Upper lobe of left lung (tissue), 6 donors: ENCODE measurements at places on chromosomes 16 and 17.

DNA sequence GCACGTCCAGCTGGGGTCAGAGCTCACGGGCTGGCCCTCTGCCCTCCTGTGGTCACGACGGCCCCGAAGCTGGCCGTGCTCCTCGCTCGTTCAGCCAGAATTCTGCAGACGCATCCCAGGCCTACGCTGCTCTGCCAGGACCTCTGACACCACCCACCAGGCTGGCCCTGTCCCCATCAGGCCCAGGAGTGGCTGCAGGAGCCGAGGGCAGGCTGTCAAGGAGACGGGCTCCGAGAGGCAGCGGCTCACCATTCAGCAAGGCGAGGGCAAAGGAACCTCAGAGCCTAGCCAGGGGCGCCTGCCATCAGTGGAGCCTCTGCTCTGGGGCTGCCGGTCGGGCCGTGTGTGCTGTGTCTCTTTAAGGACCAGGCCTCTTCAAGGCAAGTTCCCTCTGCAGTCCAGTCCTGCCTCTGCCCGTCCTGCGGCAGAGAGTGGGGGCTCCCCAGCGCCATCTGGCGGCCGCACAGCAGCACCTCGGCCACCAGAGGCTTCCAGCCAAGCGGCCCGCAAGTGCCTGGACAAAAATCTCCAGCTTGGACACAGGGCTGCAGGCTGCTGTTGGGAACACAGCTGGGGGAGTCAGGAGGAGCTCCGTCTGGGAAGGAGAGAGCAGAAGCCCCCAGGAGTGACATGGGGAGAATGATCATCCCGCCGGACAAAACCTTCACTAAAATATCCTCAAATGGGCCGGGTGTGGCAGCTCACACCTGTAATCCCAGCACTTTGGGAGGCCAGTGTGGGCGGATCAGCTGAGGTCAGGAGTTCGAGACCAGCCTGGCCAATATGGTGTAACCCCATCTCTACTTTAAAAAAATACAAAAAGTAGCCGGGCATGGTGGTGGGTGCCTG is 7.4 kb upstream of the ABR start:
- peak; percentile 91 for DNase-seq

GRCh38 chr16:84332975-84333684 is 35.2 kb upstream of the ATP2C2 start:
- no peak for DNase-seq

DNA sequence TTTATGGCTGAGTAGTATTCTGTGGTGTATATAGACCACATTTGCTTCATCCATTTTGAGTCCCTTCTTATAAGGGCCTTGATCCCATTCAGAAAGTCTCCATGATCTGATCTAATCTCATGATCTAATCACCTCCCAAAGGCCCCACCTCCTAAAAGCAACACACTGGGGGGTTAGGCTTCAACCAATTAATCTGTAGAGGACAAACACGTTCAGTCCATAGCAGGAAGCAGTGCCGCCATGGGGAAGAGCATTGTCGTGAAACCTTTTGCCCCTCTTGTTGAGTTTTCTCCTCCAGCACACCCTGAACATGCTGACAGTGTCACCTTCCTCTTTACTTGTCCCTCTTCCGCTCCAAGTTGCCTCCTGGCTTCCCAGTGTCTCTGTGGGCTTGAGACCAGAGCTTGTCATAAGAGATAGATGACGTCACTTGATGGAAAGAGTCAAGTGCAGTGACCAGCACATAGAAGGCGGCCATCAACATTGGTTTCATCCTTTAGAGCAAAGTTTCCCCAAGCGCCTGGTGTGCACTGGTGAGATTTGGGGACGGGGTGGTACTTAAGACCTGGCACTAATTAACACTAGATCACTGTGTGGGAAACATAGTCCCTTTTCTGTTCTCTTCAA is 74.1 kb downstream of the PRKCB start:
- no peak for DNase-seq

DNA sequence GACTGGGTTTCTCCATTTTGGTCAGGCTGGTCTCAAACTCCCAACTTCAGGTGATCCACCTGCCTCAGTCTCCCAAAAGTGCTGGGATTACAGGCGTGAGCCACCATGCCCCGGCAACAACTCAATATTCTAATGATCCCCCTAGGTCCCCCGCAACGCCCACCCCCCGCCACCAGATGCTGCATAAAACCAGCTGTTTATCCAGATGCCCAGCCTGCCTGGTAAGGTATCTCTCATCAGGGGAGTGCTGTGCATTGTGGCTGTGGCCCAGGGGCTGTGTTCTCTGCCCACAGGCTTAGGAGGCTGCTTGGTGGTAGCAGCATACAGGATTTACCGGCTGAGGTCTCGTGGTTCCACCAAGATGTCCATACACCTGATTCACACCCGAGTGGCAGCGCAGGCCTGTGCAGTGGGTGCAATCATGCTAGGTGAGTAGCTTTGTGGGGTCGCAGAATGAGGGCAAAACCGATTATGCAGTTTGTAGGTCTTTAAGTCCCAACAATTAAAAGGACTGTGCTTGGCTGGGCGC is 1.3 kb downstream of the HIGD1B start:
- DNase-seq, result no peak

- no peak for DNase-seq
Observed at GRCh38 chr16:26708428-26708827, 358.3 kb upstream of the C16orf82 start.

- DNase-seq, result no peak
Observed at GRCh38 chr16:65781855-65782254, 584.6 kb upstream of the CDH5 start.

DNA sequence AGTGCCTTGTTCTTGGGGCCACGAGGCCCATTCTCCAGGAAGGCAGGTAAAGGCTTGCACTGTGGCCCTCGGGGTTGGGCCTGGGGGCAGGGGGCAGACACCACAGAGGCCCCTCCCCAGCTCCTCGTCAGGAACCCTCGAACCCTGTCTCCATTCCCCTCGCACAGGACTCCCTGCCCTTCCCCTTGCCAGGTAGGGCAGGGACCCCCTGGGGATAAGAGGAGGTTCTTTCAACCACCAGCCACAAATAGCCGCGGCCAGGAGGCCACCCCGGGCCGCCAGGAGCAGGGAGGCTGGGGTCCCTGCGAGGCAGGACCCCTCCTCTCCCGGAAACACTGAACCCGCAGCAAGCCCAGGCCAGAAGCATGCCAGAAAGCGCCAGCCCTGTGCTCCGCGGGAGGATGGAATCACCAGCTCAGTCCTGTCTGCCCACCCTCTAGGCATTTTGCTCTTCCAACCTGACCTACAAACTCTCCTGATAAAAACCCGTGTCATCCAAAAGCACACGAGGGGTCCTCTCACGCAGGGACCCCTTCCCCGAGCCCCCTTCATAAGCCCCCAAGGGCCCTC is 45.6 kb downstream of the SLC47A1 start:
- no peak for DNase-seq

DNA sequence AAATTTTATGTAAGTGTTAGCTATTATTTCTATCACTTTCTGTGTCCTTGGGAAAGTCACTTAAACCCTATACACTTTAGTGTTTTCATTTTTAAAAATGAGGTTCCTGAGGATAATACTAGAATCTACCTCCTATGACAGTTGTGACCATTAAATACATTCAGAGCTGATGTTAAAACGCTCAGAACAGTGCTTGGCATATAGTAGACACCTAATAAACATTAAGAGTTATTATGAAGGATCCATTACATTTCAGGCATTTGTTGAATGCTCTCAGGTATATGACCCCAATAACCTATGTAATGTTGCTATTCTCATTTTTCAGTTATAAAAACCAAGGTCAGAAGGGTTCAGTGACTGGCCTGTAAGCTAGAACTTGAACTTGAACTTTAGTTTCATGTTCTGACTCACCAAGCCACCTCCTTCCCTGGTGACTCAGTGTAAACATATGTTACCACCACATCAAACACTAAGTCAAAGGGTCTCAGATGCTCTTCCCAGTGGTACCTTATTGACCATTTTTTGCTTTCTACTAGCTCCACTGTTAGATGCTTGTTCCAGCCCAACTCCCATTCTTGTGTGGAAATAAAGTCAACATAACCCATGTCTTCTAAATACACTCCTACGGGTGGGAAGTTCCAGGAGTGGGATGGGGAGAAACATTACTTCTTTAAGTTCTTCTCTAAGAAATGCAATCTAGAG is 47.6 kb downstream of the HSD17B2 start:
- DNase-seq, result no peak

GRCh38 chr16:7408700-7409365 is 76.2 kb downstream of the RBFOX1 start:
- DNase-seq, result no peak

DNA sequence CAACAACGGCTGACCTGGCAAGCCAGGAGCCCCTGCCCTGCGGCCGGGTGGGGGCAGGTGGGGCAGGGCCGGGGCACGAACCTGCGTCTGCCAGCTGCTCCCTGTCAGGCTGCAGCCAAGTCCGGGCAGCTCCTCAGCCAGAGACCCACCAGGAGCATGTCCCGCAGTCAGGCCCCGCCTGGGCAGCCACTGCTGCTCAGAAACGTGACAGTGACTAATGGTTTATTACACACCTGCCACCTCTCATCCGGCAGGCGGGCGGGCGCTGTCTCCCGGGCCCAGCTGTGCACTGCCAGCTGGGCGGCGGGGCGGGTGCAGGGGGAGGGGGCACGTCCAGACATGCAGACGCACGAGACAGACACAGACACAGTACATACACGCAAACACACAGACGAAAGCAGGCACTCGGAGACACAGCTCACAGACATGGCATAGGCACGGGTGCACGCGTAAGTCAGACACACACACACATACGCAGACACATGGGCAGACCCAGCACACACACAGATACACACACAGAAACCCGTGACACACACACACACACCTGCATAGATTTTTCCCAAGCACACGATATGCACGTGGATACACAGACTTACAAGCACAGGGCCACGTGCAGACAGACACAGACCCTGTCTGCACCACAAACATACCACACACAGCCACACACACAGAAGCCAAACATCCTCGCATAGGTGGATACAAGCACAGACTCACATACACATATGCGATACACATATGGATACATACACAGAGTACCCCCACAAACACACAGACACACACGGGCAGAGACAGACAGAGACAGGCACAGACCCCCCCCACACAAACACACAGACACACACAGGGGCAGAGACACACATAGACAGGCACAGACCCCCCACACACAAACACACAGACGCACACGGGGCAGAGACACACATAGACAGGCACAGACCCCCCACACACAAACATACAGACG is 248.3 kb upstream of the CIBAR2 start:
- peak; percentile 89 for DNase-seq

DNA sequence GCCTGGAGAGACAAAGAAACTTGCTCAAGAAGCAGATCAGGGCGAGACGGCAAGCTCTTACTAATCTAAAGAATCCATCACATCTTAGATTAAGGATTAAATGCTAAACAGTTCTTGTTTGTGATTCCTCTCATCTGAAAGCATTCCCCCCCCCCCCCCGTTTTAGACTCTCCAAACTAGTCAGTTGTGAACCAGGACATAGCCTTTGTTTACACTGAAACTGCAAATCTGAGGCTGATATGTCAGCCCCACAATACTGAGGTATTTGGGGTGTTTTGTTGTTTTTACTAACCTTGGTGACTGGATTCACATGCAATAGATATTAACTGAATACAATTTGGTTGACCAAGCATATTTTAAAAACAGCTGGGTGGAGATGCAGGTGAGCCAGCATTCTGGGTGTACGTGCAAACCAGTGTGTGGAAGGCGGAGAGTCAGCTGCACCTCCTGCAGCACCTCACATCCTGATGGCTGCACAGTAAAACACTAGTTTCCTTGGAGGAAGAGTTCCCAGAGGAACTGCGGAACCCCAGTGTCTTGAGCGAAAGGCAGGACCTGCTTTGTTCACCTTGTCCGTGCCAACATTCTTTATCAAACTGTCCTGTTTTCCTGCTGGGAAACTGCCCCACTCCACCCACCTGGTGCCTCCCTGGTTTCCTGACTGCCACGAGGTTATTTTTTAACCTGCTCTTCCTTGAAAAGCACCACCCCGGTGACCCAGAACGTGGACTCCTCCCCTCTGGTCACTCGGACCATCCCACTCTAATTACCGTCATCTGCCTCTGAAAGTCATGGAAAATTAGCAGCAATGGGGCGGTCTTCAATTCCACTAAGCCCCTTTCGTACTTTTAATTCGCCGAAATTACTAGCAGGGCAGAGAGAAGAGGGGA is 1.2 kb upstream of the YPEL2 start:
- DNase-seq, result peak; percentile 83

GRCh38 chr17:59760160-59760559 is 52.7 kb downstream of the VMP1 start:
- DNase-seq, result no peak

- DNase-seq, result no peak
Observed at GRCh38 chr17:13550291-13550690, 51.4 kb downstream of the HS3ST3A1 start.

DNA sequence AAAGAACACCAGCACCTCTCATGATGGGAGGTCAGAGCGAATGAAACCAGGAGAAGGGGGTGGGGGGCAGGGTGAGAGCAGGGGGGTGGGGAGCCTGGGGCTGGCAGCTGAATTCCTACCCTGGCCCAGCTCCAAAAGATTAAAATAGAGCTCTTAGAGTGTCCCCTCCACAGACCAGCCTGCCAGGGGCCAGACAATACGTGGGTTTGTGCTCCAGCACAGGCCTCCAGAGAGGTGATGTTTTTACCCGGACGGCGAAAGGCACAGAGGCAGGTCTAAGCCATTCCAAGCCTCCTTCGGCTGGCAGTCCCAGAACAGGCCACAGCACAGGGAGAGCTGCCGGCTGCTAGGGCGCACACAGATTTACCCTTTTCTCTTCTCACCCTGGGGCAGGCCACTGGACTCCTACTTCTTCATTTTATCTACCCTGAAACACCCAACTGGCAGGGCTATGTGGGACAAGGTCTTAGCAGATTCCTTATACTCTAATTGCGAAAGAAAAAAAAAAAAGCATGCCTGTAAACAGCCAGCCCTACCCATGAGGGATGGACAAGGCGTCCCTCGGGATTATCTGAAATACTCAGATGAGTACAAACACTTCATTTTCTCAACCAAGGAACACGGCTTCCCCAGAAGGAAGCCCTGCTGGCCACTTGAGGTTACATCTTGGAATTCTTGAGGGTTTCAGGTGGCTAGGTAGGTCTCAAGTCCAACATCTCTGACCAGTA is 71.9 kb upstream of the NOG start:
- DNase-seq, result peak; percentile 17

DNA sequence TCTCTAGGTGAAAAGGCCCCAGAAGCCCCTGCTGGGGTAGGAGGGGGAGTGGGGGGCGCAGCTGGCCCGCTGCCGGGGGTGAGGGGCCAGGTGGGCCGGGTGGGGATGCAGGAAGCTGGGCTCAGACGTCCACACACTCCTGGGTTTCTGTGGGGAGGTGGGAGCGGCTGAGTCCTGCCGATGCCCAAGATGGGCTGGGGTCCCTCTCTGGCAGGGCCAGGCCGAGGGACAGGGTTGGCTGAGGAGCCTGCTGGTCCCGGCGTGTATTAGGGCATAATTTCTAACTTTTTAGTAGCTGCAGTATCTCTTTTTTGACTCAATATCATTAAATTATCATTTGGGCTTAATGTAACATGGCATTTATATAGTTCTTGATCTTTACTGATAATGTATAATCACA is 121.4 kb upstream of the CORO6 start:
- peak; percentile 56 for DNase-seq

DNA sequence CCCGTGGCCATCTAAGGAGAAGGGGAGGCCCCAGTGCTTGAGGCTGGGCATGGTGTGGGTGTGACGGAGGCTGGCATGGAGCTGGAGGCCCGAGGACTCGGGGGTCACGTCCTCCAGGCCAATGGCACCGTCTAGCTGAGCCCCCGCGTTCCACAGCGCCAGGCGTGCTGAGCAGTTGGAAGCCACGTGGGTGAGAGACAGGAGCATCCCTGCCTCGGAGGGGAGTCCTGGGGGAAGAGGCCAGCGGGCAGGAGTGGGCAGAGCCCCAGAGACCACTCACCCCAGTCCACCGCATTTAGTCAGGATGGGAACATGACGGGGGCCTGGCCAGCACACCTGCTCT is 78.8 kb downstream of the RMI2 start:
- no peak for DNase-seq
